ENCODE measurements at places on chromosomes 5 and 9.

GRCh38 chr9:89554307-89555035 lies 50.3 kb upstream of the GADD45G start:
- DNase-seq: peak; percentile 12

- DNase-seq: no peak
Measured at GRCh38 chr5:32595118-32595517, 9.8 kb downstream of the SUB1 start.

DNA sequence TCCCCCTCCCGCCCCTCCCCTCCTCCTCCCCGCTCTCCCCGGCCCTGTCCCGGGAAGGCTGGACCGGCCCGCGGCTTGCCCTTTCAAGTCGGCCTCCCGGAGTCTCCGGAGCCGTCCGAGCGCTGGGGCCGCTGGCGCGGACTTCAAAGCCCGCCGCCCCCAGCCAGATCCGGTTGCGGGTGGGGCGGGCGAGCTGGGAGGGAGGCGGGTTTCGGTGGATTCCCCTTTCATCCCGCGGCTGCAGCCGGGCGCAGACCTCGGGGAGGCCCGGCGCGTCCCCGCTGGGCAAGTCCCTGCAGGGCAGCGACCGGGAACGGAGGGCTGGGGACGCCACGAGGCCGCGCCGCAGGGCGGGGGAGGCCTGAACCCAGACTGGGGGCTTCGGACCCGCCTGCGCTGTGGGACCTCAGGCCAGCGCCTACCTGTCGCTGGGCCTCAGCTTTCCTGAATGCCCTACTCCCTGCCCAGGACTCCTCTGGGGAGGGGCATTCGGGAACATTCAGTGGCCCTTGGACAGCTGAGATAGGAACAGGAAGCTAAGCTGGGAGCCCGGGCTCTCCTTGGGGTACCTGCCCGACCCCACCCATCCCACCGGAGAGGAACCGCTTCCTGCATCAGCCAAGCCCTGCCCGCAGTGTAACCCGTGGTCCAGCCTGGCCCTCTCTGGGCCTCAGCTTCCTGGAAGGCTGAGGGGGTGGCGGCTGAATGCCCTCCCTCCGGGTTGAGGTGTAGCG lies 23.4 kb downstream of the C9orf50 start:
- peak; percentile 68 for DNase-seq

GRCh38 chr5:56710826-56711590 lies 104.3 kb upstream of the MAP3K1 start:
- peak; percentile 51 for DNase-seq

GRCh38 chr5:54234304-54234933 lies 76.0 kb downstream of the ARL15 start:
- peak; percentile 61 for DNase-seq

- no peak for DNase-seq
Measured at GRCh38 chr9:37243588-37244345, 123.4 kb downstream of the ZCCHC7 start.

DNA sequence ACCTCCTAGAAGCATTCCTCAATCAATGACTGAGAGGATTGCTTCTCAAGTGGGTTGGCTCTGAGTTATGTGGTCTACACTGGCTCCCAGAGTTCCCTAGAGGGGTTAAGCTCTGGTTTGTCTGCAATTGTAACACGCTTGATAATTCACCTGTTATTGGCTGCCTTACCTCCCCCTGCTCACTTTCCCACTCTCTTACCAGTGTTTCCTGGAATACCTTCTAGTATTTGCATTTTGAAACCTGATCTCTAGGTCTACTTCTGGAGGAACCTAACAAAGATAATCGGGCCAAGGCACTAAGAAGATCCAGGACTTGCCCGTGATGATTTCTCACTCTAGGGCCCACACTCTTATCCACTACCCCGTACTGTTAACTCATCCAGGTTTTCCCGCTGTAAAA lies 110.1 kb upstream of the MAP3K1 start:
- no peak for DNase-seq

- no peak for DNase-seq
Measured at GRCh38 chr9:123658792-123659191, 271.1 kb downstream of the DENND1A start.

GRCh38 chr9:72728031-72728770 lies 206.8 kb downstream of the TMC1 start:
- DNase-seq: no peak

DNA sequence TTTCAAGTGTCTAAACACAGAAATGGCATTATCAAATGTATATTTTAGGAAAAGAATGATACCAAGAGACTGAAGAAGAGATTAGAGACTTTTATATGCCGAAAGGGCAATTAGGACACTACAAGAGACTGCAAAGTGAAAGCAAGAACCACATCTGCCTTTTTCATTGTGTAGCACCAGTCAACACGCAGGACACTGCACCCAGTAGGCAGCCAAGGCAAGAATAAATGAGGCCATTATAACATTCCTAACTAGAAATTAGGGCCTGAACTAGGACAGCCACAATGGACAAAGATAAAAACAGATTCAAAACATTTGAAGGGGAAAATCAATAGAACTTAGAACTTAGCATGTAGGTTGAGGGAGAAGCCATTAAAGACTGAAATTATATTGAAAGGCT lies 10.8 kb downstream of the CETN3 start:
- no peak for DNase-seq

- peak; percentile 10 for DNase-seq
Measured at GRCh38 chr5:62592558-62592957, 13.9 kb downstream of the LRRC70 start.

- DNase-seq: no peak
Measured at GRCh38 chr9:126334721-126335621, 8.3 kb downstream of the MVB12B start.

GRCh38 chr9:126636983-126637798 lies 23.5 kb downstream of the LMX1B start:
- no peak for DNase-seq

- no peak for DNase-seq
Measured at GRCh38 chr5:138663009-138663408, 87.8 kb upstream of the HSPA9 start.

- no peak for DNase-seq
Measured at GRCh38 chr5:60517094-60517694, 182.8 kb downstream of the DEPDC1B start.

DNA sequence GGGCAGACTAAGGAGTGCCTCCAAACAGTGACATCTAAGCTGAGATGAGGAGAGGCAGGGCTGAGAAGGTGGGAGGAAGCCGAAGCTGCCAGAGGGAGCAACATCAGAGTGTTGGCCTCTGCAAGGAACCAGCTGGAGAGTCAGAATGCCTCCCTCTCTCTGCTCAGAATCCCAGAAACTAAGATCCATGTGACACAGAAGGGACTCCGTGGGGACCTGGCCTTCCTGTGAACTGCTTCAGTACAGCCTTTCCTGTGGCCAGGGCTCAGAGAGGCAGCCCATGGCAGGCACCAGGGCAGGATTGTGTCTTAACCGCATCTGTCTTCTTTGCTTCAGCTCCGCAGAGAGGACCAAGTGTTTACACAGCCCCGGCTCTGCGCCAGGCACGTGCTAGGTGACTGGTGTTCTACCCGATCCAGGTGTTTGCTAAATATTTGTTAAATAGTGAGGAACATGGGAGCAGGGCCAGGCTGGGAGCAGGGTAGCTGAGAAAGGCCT lies 33.5 kb downstream of the KCNMB1 start:
- no peak for DNase-seq

DNA sequence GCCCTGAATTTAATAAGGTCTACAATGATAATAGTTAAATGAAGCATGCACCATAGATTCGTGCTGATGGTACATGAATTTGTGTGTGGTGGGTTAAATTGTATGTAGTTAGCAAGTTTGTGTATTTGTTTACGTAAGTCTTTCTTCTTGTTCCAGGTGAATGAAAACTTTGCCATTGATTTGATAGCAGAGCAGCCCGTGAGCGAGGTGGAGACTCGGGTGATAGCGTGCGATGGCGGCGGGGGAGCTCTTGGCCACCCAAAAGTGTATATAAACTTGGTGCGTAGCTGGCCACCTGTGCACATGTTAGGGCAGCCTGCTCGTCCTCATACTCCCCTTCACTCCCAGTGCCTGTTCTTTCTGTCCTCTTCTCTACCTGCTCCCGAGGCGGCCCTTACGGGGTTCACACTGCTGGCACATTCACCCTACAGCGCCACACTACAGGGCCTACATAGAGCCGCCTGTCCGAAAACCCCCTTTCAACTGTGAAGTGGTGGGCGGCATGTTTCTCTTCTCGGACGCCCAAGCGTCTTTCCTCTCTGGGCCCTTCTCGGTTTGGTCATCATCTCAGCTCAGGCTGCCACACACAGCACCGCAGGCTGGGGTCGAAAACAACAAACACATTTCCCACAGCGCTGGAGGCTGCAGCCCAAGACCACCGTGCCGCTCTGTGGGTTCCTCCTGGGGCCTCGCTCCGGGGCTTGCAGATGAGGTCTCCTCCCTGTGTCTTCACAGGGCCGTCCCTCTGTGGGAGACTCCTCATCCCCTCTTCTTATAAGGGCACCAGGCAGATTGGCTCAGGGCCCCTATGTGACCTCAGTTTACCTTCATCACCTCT lies 13.2 kb downstream of the NDUFS6 start:
- no peak for DNase-seq

- DNase-seq: peak; percentile 22
Measured at GRCh38 chr5:64637144-64637543, 53.2 kb upstream of the SHISAL2B start.

DNA sequence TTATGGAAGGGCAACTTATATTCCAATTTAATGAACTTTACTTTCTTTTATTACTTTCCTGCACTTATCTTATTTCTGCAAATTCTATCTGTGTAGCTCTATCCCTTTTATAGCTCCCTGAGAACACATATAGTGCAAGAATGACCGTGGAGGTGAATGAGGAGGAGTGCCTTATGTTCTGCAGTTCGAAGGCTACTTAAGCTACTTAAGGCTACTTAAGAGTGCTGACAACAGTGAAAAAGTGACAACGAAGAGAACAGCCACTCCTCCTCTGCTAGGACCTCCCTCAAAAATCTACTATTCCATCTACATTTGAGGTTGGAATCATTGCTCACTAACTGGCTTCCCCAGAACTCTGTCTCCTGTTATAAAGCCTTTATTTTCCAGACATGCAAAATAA lies 1365.7 kb upstream of the C9orf72 start:
- no peak for DNase-seq

- DNase-seq: peak; percentile 35
Measured at GRCh38 chr5:113242481-113243348, 192.1 kb downstream of the TSSK1B start.

GRCh38 chr5:1668141-1668721 lies 131.4 kb downstream of the MRPL36 start:
- DNase-seq: no peak

GRCh38 chr9:81879501-81879916 lies 48.7 kb upstream of the SPATA31D4 start:
- peak; percentile 8 for DNase-seq

- DNase-seq: no peak
Measured at GRCh38 chr5:7214906-7215416, 181.0 kb upstream of the ADCY2 start.

Measured in fibroblast of mammary gland (primary cell).